Stimulated activated CD8-positive, alpha-beta memory T cell treated with anti-CD3 and anti-CD28 coated beads, Interleukin-4, amount 100 ng/mL, for 4 hours (primary cell): ENCODE measurements at places on chromosomes 12 and 14.

GRCh38 chr14:90513161-90514014, 116.6 kb downstream of the CALM1 start:
- no peak for DNase-seq

DNA sequence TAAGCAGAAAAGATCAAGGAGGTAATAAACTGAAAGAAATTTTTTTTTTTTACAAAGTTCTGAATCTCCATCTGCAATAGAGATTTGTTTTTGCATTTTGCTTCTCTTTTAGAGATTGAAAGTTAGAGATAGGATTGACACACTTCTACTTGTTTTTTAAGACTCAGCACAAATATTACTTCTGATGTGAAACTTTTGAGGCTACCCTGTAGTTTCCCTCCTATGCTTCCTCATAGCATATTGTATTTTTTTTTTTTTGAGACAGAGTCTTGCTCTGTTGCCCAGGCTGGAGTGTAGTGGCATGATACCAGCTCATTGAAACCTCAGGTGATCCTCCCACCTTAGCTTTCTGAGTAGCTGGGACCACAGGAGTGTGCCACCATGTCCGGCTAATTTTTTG, 32.1 kb upstream of the SGPP1 start:
- no peak for DNase-seq

DNA sequence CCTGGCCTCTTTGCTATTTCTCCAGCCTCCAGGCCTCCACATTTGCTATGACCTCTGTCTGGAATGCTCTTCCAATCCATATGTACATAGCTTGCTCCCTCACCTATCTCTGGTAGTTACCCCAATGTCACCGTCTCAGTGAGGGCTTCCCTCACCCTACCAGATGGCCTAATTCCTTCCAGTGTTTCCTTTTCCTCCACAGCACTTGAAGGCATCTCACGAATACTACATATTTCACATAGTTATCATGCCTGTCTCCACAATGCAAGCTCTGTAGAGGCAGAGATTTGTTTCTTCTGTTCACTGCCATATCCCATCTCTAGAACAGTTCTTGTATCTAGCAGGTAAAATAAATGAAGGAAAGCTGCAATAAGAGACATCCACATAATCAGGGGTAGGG, 21.3 kb upstream of the HSP90B1 start:
- no peak for DNase-seq

DNA sequence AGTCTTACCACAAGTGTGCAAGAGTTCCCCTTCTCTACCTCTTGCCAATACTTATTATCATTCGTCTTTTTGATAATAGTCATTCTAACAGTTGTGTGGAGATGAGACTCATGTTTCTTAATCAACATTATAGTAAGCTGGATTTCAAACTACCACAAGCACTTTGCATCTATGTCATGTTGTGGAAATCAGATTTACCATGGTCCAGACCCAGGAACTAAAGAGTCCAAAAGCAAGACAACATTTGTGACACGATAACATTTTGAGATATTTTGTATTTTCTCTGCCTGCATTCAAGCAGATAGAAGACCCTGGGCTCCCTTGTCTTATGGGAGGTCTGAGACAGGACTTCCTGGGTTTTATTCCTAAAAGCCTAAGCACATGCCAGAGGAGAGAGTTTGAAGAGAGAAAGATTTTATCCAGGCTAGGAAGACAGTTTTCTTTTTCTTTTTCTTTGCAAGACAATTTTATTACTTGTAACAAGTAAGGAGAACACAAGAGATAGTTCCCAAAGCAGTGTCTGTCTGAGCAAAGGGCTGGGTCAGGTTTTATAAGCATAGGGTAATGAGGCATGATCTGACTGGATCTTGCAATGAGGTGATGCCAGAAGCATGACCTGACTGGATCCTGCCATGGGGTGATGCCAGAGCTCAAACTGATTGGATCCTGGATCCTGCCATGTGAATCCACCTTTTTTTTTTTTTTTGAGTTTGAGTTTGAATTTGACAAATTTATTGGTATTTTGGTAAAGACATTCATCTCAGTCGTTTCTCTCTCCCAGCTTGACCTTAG, 180.5 kb upstream of the HMGA2 start:
- DNase-seq = no peak

- no peak for DNase-seq
Measured at GRCh38 chr12:13941258-13942249, 39.8 kb downstream of the GRIN2B start.

- DNase-seq = no peak
Measured at GRCh38 chr12:111193496-111193895, 175.4 kb downstream of the PHETA1 start.

GRCh38 chr14:92224358-92224954, 98.5 kb upstream of the SLC24A4 start:
- DNase-seq = no peak

GRCh38 chr14:39417014-39417413, 15.2 kb downstream of the FBXO33 start:
- no peak for DNase-seq

- peak; percentile 8 for DNase-seq
Measured at GRCh38 chr12:113462117-113462774, 9.4 kb downstream of the LHX5 start.

DNA sequence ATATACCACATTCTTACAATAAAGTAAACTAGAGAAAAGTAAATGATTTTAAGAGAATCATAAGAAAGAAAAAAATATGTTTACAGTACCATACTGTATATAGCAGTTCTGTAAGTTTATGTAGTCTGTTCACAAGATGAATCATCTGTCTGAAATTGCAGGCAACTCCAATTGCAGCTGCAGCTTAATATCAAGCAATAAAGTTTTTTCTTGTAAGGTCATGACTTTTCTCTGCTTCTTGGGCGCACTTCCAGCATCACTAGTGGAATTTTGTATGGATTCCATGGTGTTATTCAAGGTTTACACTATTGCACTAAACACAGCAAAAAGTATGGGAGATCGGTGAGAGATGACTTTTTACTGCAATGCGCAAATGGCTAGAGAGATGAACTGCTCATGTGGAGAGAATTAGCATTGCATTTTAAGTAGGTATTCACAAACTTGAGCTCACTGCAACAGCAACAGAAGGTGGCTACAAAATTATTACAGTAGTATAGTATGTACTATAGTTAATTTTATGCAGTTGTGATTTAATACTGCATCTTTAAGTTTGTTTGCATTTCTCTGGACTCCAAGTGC, 445.4 kb upstream of the OR4E1 start:
- DNase-seq = no peak

- DNase-seq = peak; percentile 19
Measured at GRCh38 chr14:104795781-104796686, 486 bp upstream of the AKT1 start.

- DNase-seq = no peak
Measured at GRCh38 chr14:91400696-91401095, 16.9 kb downstream of the CCDC88C start.

GRCh38 chr12:116492703-116493324, 66.4 kb upstream of the MAP1LC3B2 start:
- no peak for DNase-seq

DNA sequence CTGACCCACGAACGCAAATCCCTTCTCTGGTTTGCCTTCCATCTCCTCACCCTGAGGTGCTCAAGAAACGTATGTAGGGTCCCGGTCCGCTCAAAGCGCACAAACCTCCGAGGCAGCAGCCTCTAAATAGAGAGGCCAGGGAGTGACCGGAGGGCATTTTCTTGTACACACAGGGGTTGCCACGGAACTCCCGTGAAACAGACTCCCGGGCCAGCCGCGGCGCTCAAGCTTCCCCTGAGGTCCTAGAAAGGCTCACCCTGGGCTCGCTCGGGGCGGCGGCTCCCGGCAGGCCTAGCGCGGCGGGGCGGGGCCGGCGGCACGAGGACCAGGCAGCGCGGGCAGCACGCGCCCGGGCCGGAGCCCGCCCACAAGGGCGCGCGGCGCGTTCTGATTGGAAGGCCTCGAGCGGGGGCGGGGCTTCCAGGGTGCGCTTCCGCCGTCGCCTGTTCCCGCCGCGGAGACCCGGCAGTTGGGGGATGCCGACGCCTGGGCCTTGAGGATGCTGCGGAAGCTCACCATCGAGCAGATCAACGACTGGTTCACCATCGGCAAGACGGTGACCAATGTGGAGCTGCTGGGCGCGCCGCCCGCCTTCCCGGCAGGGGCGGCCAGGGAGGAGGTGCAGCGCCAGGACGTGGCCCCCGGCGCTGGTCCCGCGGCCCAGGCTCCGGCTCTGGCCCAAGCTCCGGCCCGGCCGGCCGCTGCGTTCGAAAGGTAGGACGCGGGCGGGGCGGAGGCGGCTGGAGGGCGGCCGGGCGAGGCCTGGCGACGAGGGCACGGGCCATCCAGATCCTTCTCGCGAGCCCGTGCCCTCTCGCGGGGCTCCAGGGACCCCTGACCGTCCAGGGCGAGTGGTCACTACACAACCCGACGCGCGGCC, at the start of gene TDRD9:
Gene TDRD9 (plus strand): TSS at position 446 of the 880 bp plus-strand sequence. CDS start 54 bp downstream, at position 500.
- no peak for DNase-seq

GRCh38 chr12:54393207-54393609, 8.7 kb upstream of the ZNF385A start:
- DNase-seq = no peak

- DNase-seq = no peak
Measured at GRCh38 chr12:129941618-129942017, 37.8 kb upstream of the TMEM132D start.

DNA sequence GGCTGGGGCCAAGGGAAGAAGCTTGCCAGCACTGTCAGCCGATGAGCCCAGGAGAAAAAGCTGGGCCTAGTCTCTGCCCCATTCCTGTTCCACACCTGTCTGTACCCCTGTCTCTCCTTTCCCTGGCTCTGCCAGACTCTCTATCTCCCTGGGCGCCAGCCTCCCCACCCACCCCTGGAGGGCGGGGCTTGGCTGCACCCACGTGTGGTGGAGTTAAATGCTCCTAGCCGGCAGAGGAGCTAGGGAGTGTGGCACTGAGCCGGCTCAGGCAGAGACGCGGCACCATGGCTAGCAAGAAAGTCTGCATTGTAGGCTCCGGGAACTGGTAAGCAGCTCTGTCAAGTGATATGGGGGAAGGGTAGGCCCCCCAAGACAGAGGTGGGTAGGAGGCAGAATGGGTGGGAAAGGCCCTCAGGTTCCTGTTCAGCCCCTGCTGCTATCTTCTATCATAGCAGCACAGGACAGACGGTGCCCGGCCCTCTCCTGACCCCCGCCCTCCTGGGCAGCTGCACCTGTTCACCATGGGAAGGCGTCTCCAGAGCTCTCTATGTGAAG, at the start of gene GPD1:
Gene GPD1 (plus strand): TSS at position 242 of the 555 bp plus-strand sequence. CDS start 43 bp downstream, at position 285.
- DNase-seq = no peak

DNA sequence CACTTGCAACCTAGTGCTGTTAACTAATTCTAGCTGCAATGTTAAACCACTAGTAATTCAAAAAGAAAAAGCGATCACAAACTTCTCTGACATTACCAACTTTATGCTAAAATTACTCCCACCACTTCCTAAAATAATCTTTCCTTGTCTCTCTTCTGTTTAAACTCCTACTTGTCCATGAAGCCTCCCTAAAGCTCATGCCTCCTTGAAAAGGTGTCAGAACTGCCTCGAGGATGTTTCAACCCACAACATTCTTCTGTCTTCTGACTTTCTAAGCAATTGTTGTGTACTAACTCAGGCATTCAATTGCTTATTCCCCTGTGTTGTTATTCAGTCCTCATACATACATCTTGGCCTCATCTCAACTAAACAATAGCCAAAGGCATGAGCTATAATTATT, 5.9 kb downstream of the GNPTAB start:
- DNase-seq = no peak

DNA sequence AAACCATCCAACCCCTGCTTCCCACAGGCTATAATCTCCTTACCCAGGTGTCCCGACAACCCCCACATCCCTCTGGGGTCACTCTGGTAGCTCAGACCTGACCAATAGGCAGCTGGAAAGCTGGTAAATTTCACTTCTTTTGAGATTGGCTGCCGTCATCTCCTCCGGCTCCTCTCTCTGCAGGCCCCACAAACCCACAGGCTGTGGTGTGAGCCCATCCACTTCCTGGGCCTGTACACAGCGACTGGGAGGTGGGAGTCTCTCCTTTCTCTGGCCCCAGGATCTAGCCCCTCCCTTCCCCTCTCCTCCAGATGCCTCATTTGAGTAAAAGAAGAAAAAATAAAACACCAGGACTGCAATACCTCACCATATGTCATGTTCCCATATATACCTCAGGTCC, 709 bp downstream of the INHBC start:
- no peak for DNase-seq

DNA sequence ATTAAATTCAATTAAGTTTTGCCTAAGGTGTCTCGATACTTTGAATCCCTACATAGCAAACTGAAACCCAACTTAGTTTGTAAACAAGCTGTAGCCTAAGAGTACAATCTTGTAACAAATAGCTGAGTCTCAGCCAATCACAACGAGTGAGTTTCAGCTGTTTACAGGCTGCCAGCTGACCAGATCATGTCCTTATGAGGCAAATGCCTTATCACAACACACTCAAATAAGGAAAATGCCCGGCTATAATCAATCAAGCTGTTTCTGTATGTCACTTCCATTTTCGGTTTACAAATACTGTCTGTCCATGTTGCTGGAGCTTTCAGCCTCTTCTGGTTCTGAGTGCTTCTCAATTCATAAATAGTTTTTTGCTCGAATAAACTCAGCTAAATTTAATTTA, 943.8 kb downstream of the SLC16A7 start:
- no peak for DNase-seq

DNA sequence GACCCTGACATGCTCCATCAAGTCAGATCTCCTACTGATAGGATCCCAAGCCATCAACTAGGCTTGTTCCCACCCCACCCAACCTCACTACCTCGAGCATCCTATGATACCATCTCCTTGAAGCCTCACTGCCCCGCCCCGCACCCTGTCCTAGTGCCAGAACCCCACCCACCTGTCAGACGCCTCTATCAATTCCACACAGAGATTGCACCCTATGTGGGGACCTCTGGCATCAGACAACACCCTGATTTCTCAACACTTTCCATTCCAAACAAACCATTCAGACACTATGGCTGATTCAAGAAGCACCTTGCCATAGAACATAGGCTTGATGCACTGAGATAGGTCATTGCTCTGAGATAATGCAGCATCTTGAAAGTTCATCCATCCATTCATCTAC, 3.1 kb upstream of the GLTP start:
- no peak for DNase-seq

DNA sequence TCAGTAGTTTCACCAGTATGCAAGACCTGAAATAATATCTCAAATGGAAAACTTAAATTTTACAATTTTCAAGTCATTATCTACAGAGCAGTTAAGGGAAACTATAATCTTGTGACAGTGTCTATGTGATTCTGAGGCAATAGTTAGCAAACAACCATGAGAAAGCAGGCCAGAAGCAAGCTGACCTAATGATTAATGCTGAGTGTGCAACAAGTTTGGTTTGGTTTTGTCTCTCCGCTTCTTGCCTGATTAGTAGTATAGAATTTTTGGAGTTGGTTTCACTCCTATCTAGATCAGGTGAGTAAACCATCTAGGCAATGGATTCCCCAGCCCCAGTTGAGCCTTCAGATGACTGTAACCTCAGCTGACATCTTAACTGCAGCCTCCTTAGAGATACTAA, 212.9 kb upstream of the NAV3 start:
- no peak for DNase-seq

GRCh38 chr14:26773906-26774593, 176.2 kb upstream of the NOVA1 start:
- DNase-seq = no peak
